Neuronal stem cell (in vitro differentiated cells): ENCODE measurements at places on chromosomes 3 and 15.

DNA sequence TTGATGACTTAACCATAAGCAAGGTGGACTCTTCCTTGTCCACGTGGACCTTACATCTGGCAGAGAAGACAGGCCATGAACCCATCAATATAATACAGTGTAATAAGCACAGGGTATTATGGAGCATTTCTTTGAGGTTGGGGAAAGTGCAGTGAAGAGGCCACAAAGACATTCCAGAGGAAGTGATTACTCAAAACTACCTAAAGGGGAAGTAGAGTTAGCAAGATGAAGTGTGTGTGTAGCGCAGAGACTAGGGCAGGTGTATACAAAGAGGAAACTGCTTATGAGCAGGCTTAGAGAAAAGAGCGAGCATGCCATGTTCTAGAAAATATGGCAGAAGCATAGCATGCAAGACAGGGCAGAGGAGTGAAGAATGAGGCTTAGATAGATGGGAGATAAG, 17.9 kb downstream of the CP start:
- no peak for DNase-seq

DNA sequence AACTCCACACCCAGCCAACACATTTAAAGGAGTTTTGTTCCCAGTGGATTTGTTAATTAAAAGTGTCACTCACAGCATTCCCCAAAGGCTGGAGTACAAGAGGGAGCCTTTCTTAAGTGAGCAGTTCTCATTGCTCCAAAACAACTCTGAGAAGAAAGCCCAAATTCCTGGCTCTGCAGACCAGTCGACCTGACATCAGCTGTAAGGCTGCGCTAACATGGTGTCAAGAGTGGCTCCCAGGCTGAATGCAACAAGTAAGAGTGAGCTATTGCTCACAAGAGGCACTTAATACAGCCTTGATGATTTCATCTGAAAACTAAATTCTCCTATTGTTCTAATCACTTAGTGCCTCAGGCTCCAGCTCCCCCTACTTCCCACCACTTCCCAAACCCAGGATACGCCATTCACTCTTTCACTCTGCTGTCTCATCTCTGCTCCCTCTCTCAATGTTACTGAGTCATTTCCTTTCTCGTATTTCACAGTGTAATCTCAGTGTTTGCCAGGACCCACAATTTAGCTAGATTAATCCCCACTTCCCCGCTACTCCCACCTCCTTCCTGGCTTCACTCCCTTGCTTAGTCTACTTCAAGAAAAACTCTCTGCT, 81.8 kb downstream of the WWTR1 start:
- DNase-seq, result no peak

DNA sequence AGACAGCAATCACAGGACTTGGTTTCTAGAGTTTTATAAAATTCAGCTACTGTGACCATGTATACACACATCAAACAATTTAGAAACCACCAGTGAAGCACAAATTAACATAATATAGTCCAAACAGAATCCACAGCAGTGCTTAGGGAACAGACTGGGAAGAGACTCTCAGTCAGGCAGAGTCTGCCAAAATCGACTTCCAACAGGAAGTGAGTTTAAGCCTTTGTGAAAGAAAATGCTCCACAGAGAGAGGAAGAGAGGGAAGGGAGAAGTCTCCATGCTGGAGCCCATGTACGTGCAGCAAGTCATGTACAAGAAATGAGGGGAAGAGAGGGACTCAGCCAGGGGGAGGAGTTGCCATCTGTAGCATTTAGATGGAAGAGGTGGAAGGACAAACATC, 172.6 kb downstream of the IL5RA start:
- DNase-seq, result no peak

GRCh38 chr3:140205598-140205997, 270.6 kb downstream of the CLSTN2 start:
- DNase-seq, result no peak

GRCh38 chr3:68135067-68135466, 480.7 kb upstream of the SUCLG2 start:
- DNase-seq, result no peak
